ENCODE measurements at places on chromosomes 1 and 21.

DNA sequence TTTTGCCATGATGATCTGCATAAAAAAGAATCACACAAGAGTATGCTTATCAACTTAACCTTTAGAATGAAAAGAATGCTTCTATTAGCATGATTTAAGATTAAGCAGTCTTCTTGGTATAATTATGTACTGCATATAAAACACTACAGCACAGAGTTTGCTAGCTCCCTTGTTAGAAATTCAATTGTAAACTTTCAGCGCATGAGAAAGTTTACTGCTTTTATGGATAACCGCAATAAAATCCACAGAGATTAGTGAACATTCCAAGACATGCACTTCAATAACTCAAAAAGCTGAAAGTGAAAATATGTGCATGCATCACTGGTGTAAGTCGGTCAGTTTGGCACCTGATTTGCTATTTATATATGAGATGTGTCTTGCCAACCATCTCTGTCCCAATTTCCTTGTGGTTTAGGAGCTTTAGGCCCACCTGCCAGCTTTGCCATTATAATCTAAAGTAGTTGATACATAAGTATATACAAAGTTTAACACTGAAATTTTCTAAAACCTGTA, 16.9 kb downstream of the CCT8 start:
- no peak for DNase-seq

GRCh38 chr1:241225741-241226140, 131.3 kb downstream of the RGS7 start:
- no peak for DNase-seq

DNA sequence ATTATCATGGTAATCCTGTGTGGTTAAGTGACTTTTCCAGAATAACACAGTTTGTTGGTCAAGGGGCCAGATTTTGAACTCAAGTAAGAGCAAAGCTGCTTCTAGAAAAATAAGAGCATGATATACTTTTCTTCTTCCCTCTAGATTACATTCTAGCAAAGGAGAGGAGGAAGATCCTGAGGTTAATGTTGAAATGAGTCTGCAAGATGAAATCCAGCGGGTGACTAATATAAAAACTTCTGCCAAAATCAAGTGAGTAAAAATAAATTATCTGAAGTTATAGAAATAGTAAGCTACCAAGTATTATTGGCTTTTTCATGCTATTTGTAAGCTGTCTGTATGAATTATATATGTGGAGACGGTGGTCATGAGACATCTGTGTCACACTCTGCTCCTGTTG, 12.8 kb downstream of the WDR3 start:
- DNase-seq, result no peak

- DNase-seq, result no peak
Measured at GRCh38 chr21:31988492-31989290, 115.9 kb downstream of the HUNK start.

DNA sequence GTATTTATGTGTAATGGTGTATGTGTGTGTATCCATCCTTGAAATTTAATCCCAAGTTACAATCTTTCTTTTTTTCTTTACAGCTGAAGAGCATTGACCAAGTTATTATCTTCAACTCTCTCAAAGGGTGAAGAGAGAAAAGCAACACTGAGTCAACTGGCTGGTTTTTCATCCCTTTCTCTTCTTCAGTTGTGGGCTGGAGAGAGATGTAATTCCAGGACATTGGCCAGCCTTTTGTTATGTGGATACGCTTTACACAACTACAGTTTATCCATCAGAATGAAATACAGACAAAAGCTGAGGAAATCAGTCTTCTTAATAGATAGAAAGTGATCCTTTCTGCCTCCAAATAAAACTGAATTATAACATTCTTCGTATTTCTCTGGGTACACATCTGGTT, 357.0 kb upstream of the NCAM2 start:
- no peak for DNase-seq

DNA sequence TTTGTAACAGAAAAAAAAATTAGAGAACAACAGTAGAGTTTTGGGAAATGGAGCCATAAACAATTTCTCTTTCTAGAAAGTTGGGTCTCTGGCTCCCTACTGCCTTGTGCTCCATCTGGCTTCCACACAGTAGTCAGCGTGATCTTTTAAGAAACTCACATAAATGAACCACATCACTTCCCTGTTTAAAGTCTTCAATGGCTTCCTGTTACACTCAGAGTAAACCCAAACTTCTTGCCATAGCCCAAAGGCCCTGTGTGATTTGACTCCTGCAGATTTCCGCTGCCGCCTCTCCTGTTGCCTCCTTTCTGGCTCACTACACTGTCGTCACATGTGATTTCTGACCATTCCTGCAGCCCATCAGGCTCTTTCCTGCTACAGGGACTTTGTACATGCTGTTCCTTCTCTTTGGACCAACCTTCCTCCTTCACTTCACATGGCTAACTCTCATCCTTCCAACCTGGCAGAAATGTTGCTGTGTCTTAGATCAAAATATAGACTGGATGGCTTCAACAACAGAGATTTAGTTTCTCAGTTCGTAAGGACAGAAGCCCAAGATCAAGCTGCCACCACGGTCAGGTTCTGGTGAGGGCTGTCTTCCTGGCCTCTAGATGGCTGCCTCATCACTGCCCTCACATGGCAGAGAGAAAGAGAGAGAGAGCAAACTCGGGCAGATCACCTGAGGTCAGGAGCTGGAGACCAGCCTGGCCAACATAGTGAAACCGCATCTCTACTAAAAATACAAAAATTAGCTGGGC, 34.0 kb downstream of the OPRD1 start:
- DNase-seq, result peak; percentile 15

DNA sequence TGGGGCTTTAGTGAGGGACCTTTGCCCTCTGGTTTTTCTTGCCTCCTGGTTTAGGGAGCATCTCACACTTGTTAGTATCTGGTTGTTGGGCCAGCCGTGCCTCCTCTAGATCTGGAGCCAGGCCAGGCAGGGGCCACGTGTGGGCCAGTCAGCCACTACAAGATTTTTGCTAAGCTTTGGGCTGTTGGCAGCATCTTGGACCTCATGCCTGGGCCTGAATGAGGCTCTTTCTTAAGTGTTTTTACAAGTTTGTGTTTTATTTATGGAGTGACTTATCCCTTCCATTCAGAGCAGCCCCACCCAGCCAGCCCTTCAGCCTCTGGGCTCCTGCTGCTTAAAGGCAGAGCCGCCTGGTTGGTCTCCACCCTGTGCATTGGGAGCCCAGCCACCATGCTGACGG, 1.6 kb upstream of the SH3BGRL3 start:
- no peak for DNase-seq

DNA sequence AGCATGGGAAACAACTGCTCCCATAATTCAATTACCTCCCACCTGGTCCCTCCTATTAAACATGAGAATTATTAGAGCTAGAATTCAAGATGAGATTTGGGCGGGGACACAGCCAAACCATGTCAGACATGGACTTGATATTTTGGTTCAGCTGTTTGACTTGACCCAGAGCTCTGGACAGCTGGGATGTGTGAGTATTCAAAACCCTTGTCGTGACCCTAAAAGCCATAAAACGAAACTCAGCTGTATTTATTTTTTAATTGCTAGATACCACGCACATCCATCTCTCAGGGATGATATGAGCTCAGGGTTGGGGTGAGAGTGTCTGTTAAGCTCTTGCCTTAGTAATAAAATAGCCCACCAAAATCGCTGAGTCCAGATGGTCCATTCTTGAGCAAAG, 45.4 kb downstream of the RCSD1 start:
- no peak for DNase-seq

GRCh38 chr1:168261390-168261789, 19.3 kb upstream of the TBX19 start:
- DNase-seq, result no peak

DNA sequence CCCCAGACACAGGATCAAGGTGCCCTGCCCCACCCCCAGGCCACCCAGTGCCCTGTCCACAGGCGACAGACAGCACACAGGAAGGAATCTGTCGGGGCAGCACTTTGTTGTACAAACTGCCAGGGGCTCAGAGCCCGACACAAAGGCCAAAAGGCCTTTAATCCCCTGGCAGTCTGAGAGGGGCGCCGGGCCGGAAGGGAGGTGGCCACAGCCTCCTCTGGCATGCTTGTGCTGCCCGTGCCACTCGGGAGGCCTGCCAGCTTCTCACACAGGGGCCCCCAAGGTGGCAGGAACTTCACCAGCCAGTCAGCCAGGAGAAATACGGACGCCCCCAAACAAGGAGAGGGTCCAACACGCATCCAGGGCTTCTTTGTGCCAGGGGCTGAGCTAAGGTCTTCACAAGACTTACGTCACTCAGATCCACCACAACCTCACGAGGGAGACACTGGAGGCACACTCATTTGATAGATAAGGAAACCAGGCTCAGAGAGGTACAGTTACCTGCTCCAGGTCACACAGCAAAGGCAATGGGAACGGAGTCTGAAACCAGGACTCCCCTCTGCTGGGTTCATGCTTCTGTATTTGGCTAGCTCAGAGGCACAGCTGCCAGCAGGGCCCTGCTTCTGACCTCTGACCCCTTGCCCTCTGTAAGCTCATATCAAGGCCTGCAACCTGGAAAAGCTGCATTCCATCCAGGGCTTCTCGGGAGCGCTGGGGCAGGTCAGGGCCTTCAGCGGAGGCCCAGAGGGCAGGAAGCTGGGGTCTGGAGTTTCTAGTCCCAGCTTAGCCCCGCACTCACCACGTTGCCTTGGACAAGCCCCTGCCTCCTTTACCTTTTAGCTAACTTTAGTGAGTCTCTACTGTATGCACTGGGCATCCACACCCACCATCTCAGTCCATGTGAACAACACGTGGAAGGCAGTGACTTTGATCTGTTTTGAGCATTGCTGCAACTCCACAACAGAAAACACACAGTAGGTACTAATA, 34.8 kb downstream of the HSPG2 start:
- DNase-seq, result no peak

DNA sequence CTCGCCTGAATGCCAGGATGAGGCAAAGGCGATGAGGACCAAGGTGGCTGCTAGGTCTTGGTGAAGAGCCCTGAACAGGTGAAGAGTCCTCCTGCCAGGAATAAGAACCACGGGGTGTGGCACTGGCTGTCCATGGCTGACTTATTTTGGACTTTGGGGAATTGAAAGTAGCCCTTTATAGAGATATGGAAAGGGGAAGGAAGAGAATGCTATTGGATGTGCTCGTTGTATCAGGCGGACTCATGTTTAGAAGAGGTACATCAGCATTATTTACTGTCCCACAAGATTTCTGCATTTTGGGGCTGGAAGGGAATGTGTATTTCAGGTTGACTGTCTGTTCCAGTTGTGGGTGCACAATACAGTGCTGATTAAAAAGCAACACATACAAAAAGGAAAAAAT, 465.8 kb downstream of the DSCAM start:
- no peak for DNase-seq

- DNase-seq, result no peak
Measured at GRCh38 chr1:21266119-21266774, 24.0 kb downstream of the ECE1 start.

DNA sequence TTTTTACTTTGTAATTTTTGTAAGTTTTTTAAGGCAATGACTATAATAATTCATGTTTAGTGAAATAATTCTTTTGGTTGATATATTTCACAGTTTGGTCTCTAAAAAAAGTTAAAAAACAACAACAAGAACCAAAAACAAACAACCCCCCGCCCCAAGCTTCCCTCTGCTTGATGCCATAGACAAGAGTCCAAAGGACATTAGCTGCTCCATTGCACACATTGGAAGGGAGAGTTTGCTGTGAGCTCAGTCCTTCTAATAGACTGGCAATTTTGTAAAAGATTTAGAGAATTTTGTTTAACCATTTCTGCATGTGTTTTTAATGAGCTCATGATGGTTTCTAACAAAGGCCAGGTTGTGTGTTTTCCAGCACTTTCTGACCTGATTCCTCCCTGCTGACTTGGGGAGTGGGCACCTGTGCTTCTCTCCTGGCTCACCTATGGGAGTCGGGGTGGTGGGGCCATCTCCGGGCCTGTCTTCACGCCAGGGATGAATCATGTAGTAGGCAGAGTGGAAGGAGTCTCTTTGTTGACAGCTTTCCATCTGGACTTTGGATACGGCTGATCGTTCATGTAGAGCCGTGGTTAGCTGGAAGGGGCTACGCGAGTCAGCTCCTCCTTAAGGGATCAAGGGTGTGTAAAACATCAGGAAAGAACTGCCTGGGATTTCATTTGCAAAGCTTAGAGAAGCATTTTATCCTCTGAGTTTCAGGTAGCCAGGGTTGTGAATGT, 14.1 kb downstream of the ZBTB18 start:
- peak; percentile 95 for DNase-seq

DNA sequence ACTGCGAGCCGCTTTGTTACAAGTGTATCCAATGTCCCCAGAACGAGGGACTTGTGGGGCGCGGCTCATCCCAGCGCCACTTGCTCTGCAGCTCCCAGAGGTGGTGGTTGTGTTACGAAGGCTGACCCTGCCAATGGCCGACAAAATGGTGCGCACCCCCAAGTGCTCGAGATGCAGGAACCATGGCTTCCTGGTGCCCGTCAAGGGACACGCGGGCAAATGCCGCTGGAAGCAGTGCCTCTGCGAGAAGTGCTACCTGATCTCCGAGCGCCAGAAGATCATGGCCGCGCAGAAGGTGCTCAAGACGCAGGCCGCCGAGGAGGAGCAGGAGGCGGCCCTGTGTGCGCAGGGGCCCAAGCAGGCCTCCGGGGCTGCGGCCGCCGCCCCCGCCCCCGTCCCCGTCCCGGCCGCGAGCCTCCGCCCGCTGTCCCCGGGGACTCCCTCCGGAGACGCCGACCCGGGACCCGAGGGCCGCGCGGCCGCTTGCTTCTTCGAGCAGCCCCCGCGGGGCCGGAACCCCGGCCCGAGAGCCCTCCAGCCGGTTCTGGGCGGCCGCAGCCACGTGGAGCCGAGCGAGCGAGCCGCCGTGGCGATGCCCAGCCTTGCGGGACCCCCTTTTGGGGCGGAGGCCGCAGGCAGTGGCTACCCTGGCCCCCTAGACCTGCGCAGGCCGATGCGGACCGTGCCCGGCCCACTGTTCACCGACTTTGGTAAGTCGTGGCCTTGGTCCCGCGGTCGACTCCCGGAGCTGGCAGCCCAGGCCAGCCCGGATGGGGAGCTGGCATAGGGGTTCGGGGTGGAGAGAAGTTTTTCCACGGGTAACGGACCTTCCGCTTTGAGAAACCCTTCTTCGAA, at the start of gene DMRTB1:
DMRTB1 (plus strand) TSS at position 79 of the 855 bp plus-strand sequence; CDS start at position 134, 55 bp downstream.
- no peak for DNase-seq

GRCh38 chr1:100706856-100707255, 12.7 kb upstream of the VCAM1 start:
- DNase-seq, result no peak

GRCh38 chr1:111154021-111154999, 14.3 kb downstream of the CEPT1 start:
- no peak for DNase-seq

DNA sequence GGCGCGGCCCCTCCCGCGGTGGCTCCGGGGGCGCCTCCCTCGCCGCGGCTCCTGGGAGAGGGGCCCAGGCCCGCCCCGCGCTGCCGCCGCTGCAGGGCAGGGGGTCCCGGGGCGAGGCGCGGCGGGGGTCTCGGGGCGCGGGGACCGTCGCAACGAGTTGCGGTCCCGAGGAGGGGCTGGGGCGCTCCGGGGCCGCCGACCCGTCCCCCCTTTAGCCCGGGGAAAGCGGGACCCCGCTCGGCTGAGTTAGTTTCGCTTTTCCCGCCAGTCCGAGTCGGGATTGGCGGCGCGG, 493 bp downstream of the SPSB1 start:
- DNase-seq, result no peak

- no peak for DNase-seq
Measured at GRCh38 chr1:165240492-165240891, 116.0 kb downstream of the LMX1A start.

- no peak for DNase-seq
Measured at GRCh38 chr21:36966821-36967768, 626 bp upstream of the HLCS start.

- no peak for DNase-seq
Measured at GRCh38 chr1:183155939-183156338, 30.1 kb upstream of the LAMC2 start.

- DNase-seq, result peak; percentile 42
Measured at GRCh38 chr1:9400425-9401079, 107.9 kb downstream of the SPSB1 start.
